ENCODE measurements at places on chromosomes 4 and X.
A peak's percentile ranks its signal among the peaks of the same experiment; 100 is the strongest.

DNA sequence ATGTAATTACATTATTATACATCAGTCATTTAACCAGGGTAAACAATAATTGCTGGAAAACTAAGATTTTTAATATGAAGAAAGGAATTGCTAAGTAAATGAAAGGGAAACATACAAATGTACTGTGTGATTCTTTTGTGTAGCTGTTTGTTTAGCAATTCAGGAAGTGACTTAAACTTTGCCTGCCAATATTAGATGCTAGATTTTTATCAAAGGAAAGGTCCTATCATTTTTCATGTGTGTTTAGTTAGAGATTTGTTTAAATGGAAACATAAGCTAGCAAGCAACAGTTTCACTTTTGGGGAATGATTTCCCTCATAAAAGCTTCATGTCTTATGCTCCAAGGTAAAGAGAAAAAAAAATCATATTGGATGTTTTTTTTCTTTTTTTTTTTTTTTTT lies 95.1 kb upstream of the LIMCH1 start:
- no peak for DNase-seq

GRCh38 chr4:52995360-52996030 lies 133.4 kb downstream of the RASL11B start:
- DNase-seq = no peak

GRCh38 chr4:105990933-105991332 lies 95.7 kb downstream of the NPNT start:
- DNase-seq = no peak

DNA sequence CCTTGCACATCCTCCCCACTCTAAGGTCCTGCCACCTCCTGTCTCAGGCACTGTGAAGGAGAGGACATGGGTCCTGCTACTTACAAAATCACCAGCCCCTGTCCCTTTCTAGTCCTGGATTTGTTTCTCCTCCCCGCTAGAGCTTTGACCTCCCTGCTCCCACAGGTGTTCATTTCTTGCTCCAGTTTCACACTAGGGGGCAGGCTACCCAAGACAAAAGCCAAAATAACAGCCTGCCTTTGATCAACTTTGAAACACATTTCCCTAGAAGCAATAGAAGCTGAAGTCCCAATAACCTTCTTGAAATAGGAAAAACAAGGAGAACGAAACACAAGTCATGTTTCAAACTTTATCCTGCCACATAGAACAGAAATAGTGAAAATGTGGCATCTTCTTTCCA lies 164.4 kb downstream of the QDPR start:
- peak; percentile 39 for DNase-seq

GRCh38 chr4:158538911-158539310 lies 17.2 kb downstream of the RXFP1 start:
- DNase-seq = no peak

- no peak for DNase-seq
These were observed 393.5 kb downstream of the MAPK10 start for GRCh38 chr4:85966373-85966772.

All from iPS DF 6.9 (cell line).